ENCODE measurements at places on chromosomes 5 and 9.

DNA sequence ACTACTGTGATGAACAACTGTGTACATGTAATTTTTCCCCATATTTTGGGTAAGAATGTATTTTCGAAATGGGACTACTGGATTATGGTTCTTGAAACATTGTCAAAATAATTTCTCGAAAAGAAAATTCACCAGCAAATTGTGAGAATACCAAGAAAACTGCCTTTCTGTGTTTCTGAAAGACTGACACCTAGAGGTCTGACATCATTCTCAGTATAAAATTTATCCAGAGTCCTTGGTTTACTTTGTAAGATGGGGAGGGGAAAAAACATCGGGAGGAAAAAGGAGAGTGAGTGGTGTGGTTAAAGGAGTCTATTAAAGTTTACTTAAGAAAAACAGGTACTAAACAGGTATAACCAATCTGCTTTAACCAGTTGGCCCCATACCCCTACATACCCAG lies 149.2 kb downstream of the CEP120 start:
- no peak for DNase-seq

GRCh38 chr9:84947412-84947972 lies 278.0 kb downstream of the NTRK2 start:
- DNase-seq: no peak

- no peak for DNase-seq
Measured at GRCh38 chr5:135076801-135077200, 42.8 kb upstream of the PITX1 start.

DNA sequence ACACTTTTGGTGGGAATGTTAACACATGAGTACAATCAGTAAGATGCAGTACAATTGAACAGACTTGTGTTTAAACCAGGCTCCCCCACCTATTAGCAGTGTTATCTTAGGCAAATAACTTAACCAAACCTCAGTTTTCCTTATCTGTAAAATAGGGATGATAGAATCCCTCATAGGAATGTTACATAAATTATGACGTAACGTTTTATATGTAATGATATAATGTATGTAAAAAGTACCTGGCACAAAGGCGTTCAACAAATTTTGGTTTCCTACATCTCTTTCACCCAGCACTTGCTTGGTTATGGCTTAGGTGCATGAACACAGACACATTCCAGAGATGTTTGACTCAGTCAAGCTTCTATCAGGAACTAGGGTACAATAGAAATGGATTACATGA lies 26.7 kb upstream of the IL33 start:
- no peak for DNase-seq

DNA sequence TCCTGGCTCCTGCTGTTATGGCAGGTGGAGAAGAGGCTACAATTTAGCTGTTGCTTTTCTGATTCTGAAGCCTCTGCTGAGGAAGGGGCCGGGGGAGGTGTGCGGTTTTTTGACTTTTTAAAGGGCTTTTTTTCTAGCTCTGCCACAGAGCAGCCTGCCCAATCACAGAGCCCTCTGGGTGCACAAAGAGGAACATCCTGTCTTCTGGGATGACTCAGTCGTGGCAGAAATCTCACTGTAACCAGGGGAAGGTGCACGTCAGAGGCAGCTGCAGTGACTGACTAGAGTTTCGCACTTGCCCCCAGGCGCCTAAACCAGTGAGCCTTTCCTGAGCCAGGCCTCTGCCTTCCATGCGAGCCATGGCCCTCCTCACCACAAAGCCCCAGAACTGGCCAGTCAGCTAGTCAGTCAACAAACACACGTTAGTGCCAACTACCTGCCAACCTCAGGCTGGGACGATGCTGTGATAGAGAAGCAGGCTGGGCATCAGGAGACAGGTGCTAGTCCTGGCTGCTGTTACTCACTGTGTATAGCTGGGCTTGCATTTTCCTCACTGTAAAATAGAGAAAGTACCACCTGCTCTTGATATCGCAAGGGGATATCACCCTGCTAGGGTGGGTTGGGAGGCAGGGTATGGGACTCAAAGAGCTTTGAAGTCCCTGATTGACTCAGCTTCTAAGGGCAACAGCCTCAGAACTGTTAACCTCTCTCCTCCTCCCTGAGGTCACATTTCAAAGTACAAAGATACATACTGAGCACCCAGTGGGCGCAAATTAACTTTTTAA lies 2.2 kb downstream of the AKNA start:
- no peak for DNase-seq

- no peak for DNase-seq
Measured at GRCh38 chr9:84331119-84331809, 9.3 kb downstream of the SLC28A3 start.

GRCh38 chr9:72779614-72780013 lies 173.2 kb downstream of the ALDH1A1 start:
- DNase-seq: no peak

DNA sequence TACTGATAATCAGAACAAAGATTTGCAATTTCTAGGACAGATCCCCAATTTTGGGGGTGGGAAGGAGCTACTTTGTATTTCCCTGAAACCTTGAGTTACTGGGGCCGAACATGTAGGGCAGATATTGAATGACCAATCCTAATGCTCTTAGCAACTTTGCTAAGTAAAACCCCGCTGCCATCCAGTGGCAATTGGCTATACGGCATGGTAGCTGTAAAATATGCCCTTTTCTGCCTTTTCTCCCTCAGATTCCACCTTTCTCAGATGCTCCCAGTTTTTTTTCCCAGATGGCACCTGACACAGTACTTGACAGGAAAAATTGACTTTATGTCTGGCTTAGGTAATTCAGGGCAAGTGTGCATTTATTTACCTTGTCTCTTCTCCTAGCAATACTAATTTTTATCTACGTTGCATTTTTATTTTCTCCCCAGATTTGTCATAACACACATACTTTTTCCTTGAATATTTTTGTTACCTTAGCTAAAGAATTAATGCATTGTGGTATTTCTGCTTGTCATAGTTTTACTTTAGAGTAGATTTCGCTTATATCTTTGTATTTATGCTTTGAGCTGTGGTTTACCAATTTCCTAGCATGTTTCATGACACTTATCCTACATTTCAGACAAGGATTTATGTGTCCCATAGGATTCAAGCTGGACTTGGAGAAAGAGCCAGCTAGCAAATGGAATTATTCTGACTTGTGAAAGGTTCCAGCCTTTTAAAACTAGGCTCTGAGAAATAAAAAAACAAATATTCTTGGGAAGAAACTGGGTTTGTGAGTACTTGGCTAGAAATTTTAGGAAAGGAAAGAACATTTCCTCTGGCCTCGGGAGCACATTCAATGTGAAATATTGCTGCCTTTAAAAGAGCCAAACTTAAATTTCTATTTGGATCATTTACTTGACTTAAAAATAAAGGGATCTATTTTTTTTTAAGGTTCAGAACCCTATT lies 37.4 kb downstream of the PIK3R1 start:
- peak; percentile 35 for DNase-seq

GRCh38 chr5:14399054-14399692 lies 182.4 kb upstream of the OTULINL start:
- peak; percentile 30 for DNase-seq

DNA sequence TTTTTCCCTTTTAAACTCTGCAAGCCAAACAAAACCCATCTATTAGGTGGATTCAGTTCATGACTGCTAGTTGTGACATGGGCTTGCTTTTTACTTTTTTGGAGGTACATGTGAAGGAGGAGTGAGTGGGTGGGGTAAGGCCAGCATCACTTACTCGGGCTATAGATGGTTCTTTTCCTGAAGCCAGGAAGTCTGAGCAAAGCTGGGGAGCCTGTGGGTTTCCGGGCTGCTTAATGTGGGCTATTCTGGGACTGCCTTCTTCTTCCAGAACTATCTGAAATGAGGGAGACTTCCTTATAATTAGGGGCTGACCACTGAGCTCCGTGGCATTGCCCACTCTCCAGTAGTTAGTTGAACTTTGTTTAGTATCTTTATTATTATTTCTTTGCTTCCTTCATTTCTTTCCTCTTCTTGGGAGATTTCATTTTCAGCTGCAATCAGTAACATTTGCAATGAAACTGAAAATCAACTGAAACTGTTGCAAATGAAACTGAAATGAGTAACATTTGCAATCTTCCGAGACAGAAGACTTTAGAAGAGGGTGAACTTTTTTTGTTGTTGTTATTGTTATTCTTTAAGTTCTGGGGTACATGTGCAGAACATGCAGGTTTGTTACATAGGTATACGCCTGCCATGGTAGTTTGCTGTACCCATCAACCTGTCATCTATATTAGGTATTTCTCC lies 204.9 kb downstream of the LRRC70 start:
- no peak for DNase-seq

- no peak for DNase-seq
Measured at GRCh38 chr9:94591876-94592275, 1.7 kb downstream of the FBP2 start.

DNA sequence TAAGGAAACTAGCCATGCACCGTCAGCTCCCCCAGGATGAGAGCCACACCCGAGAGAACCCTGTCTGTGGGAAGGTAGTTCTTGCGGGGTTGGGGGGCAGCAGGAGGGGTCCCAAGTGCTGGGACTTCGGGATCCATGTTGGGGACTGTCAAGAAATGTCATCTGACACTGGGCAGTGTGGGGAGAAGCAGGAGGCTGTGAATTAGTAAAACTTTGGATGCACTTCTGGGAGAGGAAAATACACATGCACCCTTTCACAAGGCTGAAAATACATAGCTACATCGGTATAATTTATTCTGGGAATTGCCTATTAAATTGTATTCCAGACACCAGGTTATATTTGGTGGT lies 109.6 kb upstream of the RPS23 start:
- no peak for DNase-seq

DNA sequence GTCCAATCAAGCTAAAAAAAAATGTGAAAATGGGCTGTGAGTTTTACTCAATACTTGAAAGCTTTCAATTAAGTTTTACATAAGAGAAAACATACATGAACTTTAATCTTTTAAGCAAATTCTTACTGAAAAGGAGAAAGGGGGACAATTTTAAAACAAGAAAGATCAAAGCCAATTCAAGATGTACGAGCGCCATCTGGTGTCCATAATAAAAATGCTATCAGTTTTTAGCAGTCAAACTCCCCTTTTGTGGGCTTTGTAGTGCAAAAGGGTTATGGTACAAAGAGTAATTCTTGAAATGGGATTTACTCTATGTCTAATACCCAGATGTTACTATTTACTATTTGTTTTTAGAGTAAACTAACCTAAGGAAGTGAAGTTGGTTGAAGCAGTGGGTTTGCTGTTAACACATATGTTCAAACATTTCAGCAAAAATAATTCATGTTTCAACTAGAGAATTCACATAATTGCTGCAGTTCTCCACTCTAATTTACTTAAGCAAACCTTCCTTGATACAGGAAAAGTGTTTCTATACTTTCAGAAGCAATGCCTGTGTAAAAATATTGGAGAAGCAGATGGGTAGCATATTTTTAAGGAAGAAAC lies 228.2 kb upstream of the TYRP1 start:
- no peak for DNase-seq

DNA sequence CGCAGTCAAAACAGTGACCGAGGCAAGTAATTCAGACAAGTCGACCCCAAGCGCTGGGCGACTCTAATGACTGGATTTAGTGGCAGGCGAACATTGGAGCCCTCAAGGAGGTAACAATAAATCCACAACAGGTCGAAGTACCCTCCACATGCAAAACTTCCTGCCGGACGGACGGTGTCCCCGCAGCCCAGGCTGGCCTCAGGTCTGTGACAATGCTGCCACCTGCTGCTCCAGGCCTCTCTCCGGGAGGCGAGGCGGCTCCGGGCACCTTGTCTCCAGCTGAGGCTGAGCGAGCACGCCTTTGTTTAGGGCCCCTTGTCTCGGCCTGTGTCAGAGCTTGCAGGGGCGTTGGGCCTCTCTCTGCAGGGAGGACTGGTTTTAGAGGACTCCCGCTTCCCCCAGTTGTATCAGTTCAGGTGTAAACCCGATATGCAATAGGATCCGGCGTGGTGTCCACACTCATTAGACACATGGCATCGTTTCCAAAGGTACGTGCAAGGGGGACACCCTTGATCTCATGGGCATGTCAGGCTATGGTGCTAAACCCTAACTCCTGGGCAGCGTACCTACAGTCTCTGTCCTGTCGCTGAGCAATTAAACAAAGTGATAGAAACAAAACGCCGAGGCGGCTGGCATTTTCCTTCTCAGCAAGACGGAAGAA lies 628.0 kb upstream of the ADAMTS16 start:
- DNase-seq: no peak

- no peak for DNase-seq
Measured at GRCh38 chr5:151139015-151139414, 18.6 kb downstream of the ANXA6 start.

- DNase-seq: no peak
Measured at GRCh38 chr5:116739571-116739970, 164.9 kb upstream of the SEMA6A start.

DNA sequence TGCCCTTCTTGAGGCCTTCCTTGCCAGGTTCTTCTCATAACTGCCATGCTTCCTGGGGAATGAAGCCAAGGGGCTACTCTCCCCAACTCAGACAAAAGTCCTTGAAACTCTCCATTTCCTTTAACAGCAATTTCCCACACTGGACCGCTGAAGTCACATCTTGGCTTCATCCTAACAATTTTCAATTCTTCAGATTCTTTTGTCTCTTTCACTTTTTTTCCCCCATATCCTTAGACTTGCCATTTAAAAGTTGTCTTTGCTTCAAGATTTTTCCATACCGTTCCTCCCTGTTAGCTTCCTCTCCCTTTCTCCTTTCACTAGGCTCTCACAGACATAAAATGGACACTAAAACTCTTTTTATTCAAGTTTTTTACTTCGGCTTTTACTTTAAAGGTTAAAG lies 93.1 kb upstream of the ITGA1 start:
- no peak for DNase-seq

DNA sequence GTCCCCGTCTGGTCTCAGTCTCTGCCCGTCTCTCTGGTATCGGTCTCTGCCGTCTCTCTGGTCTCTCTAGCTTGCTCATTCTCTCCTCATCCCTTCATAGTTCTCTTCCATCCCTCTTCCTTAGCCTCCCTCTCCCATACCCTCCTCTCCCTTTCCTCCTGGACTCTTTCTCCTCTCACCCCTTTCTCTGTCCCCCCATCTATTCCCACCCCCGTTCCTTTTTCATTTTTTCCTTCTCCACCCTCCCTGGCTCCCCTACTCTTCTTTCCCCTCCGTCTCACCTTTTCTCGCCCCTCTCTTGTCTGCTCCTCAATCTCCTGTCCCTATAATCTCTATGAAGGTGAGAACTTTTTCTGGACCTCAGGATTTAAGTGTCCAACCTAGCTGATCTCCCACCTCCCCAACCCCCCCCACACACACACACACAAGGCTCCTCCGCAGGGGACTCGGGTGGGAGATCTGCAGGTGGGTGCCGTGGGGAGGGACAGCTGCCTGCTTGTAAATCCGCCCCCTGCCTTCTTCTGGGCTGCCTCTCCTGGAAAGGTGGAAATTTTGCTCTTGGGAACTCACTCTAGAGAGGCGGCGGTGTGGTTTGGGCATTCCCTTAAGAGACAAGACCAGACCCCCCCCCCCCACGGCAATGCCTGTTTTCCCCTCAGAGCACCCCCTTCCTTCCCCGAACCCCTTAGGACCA lies 953 bp downstream of the UBE2QL1 start:
- DNase-seq: no peak

- no peak for DNase-seq
Measured at GRCh38 chr5:156912869-156913268, 50.2 kb downstream of the TIMD4 start.

All from Panc1 (cell line).